NCI-H226 (cell line): ENCODE measurements at places on chromosomes 7 and 10.

- peak; percentile 92 for DNase-seq
Observed at GRCh38 chr7:138460176-138460648, at the start of gene TRIM24. Gene TRIM24 (plus strand): TSS chr7:138460259. CDS start chr7:138460549, 290 bp downstream.

- no peak for DNase-seq
Observed at GRCh38 chr7:50281680-50282445, 22.7 kb upstream of the IKZF1 start.

- no peak for DNase-seq
Observed at GRCh38 chr7:2542916-2543871, 12.1 kb downstream of the BRAT1 start.

GRCh38 chr10:102878629-102879028, 9.4 kb downstream of the AS3MT start:
- DNase-seq: no peak

GRCh38 chr7:92875719-92876118, 39.3 kb upstream of the CDK6 start:
- peak; percentile 87 for DNase-seq

DNA sequence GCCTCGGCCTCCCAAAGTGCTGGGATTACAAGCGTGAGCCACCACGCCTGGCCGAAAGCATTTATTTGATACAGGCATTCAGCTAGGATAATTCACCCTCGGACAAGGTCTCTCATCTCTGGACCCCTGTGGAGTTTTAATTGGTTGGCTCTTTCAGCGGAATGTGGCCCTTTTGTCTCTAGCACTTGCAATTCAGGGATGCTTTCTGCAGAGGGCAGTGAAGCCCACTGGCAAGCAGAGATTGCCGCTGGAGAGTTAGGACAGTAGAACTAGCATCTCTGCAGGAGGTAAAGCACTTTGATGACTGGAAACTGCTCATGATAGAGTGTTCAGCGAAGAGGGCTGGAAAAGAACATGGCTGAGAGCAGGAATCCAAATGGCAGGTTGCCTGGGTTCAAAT, 62.0 kb downstream of the SUFU start:
- no peak for DNase-seq

GRCh38 chr10:71246591-71247413, 34.4 kb downstream of the UNC5B start:
- peak; percentile 69 for DNase-seq

- no peak for DNase-seq
Observed at GRCh38 chr10:27258838-27259812, 18.5 kb upstream of the ACBD5 start.

GRCh38 chr7:113657603-113658002, 261.2 kb downstream of the PPP1R3A start:
- no peak for DNase-seq
